ENCODE measurements at places on chromosomes 6 and 20.

- no peak for DNase-seq
These were observed 59.1 kb downstream of the ADGRF1 start for GRCh38 chr6:46983007-46983411.

GRCh38 chr6:108733051-108733450, 115.2 kb upstream of the ARMC2 start:
- no peak for DNase-seq

DNA sequence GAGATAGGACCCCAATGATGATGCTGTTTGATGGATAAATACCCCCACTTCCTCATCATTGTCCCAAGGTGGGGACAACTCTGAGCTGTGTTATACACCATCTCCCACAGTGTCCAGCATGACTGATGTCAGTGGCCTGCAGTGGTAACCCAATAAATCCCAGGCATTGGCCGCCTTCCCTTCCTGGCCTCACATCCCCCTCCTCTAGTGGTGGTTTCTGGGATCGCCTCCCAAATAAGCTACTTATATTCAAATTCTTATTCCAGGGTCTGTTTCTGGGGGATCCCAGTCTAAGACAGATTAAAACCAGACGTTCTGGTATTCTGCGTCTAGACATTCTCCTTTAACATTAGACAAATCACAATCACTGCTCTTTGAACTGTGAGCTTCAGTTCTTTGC, 90.6 kb downstream of the SCP2D1 start:
- DNase-seq: no peak

DNA sequence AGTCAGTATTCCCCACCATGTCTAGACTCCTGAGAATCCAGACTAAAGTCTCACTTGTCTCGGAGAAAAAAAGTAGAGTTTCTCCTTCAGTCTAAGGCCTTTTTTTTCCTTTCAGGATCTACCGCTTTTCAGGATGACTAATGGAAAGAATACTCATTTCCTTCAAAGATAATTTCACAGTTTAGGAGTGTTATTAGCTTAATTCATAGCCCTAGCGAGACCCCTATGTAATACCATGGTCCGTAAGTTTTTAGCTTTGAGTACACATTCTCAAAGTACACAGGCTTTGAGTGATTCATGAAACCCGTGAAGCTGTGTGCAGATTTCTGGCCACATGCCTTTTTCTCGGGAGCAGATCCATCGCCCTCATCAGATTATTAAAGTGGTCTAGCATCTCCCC, 133.1 kb downstream of the SOX4 start:
- no peak for DNase-seq

- no peak for DNase-seq
These were observed 136.3 kb downstream of the TFAP2C start for GRCh38 chr20:56765172-56766073.

GRCh38 chr6:2072453-2072852, 173.0 kb downstream of the GMDS start:
- DNase-seq: no peak

- no peak for DNase-seq
These were observed 32.5 kb downstream of the PLCG1 start for GRCh38 chr20:41169791-41170351.

DNA sequence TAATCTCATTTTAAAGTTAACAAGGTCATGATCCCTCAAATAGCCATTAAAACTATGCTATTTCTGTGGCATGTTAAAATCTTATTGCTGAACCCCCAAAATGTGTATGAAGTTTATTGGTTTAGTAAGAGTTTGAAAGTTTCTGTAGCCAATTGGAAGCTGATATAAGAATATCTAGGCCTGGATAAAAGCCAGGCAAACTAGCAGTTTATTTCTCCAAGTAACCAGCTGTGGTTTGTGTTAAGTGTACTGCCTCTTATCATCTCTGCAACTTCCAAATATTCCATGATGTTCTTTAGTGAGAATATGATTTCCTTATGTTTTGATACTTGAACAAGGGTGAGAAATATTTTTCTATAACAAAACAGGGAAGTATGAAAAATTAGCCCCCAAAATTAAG, 76.7 kb downstream of the PRSS35 start:
- no peak for DNase-seq

- DNase-seq: no peak
These were observed 226.8 kb upstream of the TENT5A start for GRCh38 chr6:81979329-81979728.

GRCh38 chr6:79040083-79040482, 38.0 kb downstream of the PHIP start:
- DNase-seq: no peak

DNA sequence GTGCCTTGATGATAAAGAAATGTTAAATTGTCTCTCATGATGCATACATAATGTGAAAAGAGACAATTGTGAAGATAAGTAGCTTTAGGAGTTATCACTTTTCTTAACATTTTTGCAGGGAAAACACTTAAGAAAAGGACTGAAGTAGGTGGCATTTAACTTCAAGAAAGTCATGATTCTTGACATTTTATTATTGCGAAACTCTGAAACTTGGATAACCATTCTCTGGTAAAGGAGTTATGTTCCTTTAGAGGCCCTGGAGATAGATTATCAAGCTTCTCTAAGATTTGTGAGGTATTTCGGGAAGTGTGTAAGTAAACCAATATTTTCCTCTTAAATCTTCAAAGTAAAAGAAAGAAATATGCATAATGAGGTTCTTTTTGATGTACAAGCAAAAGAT, 38.5 kb downstream of the HTR1B start:
- DNase-seq: no peak
